Effector memory CD4-positive, alpha-beta T cell (primary cell): ENCODE measurements at places on chromosomes 7 and 10.

GRCh38 chr10:78316451-78316931 is 282.8 kb downstream of the RPS24 start:
- no peak for DNase-seq

DNA sequence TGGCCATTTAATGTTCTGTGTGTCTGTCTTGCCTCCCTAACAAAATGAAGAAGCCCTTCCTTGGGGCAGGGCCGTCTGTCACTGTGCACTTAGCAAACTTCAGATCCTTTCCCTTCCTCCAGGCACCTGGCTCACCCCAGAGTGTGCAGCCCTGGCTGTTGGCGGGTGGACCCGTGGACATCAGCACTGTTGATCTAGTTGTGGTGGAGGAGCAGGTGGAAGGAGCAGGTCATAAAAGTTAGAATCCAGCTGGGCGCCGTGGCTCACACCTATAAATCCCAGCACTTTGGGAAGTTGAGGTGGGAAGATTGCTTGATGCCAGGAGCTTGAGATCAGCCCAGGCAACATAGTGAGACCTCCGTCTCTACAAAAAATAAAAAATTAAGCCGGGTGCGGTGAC is 12.7 kb downstream of the RAB19 start:
- DNase-seq: no peak

DNA sequence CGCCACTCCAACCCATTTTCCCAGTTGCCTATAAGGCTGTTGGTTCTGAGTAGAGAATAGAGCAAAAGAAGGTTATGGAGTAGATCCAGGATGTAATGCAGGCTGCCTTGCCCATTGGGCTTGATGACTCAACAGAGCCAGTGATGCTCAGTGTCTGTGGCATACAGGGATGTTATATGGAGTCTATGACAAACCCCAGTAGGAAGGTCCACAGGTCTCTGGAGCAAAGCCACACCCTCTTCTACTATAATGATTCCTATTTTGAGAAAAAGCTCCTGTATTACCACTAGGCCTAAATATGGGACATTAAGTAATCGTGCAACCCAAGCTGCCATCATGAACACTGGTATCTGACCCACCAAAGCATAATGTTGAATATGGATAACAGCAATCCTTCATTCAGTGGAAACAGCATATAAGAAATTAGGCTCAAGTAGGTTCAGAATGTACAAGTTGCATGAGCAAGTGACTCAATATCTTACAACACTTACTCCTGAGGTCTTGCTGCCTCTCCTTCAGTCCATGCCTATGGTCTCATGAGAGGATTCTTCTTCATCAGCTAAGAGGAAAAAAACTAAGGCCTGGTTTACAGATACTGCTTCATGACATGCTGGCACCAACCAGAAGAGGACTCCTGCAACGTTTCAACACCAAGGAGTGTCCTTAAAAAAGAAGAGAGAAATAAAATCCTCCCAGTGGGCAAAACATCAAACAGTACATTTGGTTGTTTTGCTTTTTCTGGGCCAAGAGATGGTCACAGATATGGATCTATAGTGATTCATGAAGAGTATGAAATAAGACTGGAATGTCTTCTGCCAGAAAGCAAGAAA is 14.8 kb upstream of the FHIP2A start:
- no peak for DNase-seq

DNA sequence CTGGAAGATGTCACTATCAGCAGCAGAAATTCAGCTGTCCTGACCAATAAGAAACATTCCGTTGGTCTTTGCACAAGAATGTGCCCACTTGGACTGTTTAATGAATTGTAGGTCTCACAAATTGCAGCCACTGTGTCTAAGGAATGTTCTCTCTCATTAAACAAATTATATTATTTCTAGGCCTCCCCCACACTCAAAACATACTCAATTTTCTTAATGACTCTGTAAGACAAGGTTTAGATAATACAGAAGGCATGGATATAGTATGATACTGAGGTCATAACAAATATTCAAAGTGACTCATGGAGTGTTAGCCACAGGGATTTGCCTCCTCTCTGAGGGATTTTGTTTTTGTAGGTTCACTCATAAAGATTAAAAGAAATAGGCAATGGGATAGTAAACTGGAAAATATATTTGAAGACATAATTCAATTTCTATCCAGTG is 197.5 kb downstream of the PTN start:
- DNase-seq: no peak

DNA sequence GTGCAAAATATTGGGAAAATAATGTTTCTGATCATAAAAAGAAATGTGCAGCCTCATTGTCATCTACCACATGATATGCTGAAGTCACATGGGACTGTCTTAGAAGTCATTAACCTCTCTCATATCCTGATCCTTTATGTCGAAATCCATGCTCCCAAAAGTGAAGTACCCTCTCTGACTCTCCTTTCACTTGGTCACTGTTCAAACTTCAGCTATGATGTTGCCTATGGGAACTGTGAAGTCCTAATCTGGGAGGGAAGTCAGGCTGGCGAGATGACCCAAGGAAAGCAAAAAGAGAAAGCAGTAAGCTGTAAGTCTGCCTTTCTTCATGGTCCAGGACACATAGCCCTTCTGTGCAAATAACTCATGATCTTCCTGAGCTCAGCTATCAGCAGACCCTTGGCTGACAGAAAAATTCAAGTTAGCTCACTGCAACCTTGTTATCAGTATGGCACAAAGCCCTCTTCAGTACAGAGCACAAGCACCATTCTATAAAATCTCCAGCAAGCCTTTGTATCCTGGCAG is 29.5 kb downstream of the WASL start:
- no peak for DNase-seq

- DNase-seq: no peak
Observed at GRCh38 chr10:88026031-88026430, 162.6 kb downstream of the PTEN start.

GRCh38 chr7:38020121-38020785 is 99.8 kb downstream of the EPDR1 start:
- DNase-seq: no peak

GRCh38 chr10:47113907-47114500 is 186.0 kb upstream of the GDF10 start:
- no peak for DNase-seq

DNA sequence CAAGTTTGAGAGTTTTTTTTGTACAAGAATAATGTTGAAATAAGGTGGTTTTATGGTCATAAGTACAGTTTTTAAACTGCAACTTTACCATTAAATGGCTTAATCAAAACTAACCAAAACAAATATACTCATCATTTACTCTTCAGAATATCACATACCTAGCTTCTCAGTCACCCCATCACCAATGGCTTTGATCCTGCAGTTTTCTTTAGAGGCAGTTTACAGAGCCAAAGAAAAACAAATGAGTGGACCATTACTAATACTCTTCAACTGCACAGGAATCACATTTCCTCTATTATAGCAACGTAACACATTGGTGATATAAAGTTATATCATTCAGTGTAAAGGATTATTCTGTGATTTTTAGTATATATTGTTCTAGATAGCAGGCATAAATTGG is 576.1 kb upstream of the LRRTM3 start:
- no peak for DNase-seq

DNA sequence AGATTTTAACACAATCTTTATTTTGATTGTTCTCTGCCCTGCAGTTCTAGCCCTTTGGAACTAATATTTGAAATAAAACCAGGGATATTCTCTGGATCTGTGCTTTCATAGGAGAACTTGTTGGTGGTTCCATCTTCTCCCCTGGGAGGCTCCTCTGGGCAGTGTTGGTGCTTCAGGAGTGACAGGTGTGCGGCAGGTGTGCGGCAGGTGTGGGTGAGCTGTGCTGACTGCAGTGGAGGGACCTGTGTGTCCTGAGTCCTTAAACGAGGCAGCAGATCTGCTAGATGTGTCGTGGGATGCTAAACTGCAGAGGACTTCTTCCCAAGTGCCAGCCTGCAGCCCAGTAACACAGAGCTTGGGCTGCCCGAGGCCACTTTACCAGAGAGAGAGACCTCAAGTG is 98.4 kb downstream of the LYZL1 start:
- DNase-seq: no peak

DNA sequence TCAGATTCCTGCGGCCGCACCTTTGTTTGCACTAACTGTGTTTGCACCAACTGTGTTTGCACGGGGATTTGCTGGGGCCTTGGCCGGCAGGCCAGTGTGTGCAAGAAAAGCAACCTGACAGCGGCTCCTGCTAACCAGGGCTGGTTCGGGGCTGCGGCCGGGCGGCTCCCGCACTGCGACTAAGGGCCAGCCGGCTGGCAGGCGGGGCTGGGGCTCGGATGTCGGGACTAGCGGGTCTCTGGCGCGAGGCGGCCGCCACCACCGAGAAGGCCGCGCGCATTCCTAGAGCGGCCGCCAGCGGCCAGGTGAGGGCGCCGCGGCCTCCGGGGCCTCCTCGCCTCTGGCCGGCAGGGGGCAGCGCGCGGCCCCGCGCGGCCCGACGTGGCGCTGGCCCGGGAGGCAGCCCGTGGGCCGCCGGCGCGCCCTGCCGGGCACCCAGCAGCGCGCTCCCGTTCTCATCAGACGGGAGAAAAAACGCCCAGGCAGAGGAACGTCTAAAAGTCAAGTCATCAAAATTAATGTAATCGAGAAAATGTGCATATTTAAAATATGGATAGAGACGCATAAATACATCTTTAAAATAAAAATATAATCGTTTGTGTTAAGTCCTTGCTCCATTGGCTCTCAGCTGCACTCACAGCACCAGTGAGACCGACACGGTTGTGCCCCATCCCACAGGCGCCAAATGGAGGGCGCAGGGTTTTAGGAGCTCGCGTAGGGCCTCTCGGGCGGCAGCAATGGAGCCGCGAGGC is 38.5 kb downstream of the ZNF777 start:
- peak; percentile 52 for DNase-seq

DNA sequence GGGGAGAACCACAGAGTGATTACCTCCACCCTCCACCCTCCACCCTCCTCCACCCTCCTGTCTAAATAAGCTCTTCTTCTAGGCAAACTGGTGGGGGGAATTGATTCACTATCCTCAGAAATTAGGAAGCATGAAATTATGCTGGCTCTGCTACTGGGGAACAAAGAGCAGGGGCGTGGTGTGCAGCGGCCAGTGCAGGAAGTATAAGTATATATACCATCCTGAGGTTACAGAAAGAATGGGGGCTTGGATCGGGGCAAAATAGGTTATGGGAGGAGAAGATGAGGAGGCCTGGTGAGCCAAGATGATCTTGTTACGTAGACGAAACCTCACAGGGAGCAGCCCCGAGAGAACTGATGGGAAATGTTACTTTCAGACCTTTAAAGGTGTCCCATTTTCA is 49.1 kb downstream of the SYPL1 start:
- no peak for DNase-seq

- no peak for DNase-seq
Observed at GRCh38 chr10:114337510-114338462, 66.5 kb downstream of the AFAP1L2 start.

GRCh38 chr10:127374901-127375300 is 174.2 kb upstream of the NPS start:
- no peak for DNase-seq

- no peak for DNase-seq
Observed at GRCh38 chr7:114835861-114836260, 86.0 kb upstream of the MDFIC start.
